ENCODE measurements at places on chromosomes 12 and 14.

GRCh38 chr14:102012336-102012735 is 48.0 kb downstream of the DYNC1H1 start:
- DNase-seq: no peak

DNA sequence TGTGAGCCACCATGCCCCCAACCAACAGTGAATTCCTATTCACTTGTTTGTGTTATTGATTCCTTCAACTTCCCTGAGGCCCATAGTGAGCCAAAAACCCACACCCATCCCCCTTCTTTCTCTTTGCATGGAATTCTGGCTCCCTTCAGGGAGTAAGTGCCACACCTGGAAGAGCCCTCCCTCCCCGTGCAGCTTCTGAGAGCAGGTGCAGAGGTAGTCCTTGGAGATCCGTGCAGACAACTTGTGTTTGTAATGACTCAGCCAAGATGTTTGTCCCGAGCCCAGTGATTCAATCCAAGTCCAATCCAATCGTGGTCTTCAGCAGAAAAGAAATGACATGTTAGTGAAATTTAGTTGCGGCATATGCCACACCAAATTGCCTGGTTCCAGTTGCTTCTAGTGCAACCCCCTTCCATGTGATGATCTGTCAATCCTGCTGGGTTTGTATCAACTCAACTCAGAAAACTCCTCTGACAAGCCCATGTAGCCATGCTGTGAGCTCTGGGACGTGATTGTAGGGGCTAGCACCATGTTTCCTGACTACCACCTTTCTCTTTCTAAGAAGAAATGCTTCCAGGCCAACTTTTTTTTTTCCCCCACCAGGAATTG is 27.5 kb downstream of the GPRC5A start:
- DNase-seq: no peak

DNA sequence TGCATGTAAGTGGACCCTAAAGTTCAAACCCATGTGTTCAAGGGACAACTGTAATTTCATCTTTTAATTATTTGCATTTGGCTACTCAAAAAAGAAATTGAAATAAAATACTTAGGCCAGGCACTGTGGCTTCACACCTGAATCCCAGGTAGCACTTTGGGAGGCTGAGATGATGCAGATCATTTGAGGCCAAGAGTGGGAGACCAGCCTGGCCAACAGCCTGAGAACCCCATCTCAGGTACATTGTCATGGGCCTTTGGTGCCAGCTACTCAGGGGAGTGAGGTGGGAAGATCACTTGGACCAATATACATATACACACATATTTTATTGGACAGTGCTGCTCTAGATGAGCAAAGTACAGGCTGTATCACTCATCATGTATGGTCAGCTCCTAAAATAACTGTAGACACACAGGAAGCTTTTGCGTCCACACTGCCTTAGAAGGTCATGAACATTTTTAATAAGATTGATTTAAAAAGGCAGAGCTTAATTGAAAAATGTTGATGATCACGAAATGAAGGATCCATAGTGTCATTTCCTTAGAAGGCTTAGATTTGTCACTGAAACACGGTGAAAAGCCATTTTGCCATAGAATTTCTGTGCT is 2.5 kb upstream of the ZCCHC8 start:
- no peak for DNase-seq

- peak; percentile 24 for DNase-seq
Measured at GRCh38 chr14:63287666-63288483, 30.9 kb downstream of the GPHB5 start.

DNA sequence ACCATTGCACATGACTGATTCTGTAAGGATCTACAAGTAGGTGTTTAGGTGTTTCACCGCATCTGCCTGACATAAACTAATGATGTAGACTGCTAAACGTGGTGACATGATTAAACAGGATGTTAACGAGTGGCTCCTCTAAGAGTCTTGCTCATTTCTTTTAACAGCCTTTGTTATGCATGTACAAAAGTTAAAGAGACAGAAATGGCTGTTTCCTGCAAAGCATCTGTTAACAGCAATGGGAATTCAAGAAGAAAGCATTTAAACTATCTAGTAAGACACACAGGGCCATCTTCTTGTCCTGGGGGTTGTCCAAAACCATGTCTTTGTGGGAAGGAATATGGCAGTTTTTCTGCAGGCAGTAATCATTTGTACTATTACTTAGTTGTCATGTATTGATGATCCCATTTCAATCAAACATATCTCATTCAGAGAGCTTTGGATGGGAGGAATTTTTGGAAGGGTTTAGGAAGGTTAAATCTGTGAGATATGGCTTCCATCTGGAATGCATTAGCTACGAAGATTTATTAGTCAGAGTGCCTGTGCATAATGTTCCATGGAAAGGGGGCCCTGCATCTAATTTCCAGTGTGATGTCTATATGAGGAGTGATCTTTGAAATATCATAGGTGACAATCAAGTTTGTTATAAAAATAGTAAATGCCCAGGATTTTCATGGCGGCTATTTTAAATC is 495.1 kb downstream of the EGLN3 start:
- peak; percentile 44 for DNase-seq

- peak; percentile 62 for DNase-seq
Measured at GRCh38 chr12:90335566-90335965, 619.4 kb downstream of the CCER1 start.

DNA sequence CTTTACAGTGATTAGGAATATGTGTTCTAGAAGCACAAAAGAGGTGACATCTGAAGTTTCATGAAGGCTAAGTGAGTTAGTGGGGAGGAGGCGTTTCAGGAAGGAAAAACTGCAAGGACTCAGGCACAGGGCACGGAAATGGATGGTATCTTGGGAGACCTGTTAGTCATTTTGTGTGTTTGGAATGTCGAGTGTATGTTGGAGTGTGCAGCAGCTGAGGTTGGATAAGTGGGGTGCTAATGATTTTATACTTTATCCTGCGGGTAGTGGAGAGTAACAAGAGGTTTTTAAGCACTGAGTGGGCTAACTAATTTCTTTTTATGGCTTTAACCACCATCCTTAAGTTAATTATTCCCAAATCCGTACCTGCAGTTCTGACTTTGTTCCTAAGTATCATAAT is 571.5 kb upstream of the FBXO33 start:
- no peak for DNase-seq

GRCh38 chr12:52691076-52691840 is 11.1 kb upstream of the KRT1 start:
- no peak for DNase-seq

DNA sequence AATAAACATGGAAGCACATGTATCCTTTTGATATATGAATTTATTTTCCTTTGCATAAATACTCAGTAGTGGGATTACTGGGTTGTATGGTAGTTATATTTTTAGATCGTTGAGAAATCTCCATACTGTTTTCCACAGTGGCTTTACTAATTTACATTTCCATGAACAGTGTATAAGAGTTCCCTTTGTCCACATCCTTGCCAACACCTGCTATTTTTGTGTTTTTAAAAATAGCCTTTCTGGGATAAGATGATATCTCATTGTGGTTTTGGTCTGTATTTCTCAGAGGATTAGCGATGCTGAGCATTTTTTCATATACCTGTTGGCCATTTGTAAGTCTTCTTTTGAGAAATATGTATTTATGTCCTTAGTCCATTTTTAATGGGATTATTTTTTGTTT is 329.2 kb upstream of the KITLG start:
- no peak for DNase-seq

GRCh38 chr12:89160716-89161123 is 191.6 kb downstream of the DUSP6 start:
- DNase-seq: peak; percentile 91

DNA sequence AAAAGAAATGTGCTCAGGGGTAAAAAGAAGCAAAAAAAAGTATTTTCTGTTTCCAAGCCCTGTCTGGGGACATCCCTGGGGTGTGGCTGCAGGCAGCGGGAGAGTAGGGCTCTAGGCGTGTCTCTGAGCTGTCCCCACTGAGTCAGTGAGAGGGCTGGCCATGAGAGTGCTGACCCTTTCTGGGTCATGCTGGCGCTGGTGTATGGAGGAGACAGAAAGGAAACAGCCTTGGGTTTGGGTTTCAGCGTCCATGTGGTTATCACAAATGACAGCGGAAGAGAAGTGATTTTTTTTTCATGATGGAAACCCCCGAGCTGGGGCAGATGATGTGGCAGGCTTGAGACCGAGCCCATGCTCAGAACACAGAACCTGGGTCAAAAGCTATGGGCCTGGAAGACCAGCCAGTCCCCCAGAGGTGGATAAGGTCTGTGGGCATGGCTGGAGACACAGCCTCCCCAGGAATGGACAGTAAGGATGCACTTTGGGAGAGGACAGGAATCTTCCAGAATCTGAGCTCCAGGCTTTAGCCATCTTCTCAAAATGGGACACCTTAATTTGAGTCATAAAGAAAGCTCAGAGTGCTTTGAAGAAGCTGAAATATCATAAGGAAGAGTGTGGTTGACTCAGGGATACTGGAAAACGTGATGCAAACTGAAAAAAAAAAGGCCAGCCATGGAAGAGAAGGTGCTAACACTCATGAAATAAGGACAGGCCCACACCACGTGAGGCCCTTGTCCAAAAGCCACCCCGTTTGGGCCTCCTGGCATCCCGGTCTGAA is 36.2 kb downstream of the SYNE3 start:
- DNase-seq: no peak

DNA sequence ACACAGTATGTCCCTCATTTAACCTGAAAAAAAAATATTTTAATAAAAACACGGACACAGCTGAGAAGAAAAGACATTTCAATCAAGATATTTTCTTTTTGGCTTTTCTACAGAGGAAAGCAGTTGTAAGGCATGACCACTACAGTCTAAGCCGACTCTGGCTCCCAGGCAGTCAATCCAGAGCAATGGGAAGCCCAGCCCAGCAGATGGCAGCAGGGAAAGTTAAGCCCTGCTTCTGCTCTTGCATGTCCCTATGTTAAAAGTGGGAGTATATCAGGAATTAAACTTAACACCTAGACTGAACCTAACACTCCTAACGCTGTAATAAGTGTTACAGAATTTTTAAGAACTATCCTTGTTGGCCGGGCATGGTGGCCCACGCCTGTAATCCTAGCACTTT is 19.5 kb upstream of the HAL start:
- DNase-seq: peak; percentile 25

DNA sequence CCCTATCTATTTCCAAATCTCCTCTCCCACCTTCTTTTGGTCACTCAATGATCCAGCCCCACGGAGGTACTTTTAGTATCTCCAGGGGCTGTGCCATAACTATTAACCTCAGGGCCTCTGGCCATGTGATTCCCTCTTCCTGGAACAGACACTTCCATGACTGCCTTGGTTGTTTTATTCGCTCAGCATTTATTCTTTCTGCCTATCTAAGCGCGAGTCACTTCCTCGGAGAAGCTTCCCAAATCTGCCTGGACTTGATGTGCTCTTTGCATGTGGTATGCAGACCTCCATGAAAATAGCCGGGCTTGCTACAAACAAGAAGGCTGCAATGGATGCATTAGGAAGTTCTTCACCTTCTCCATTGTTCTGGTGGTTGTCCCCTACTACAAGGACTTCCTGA is 939.0 kb upstream of the TMEM132C start:
- DNase-seq: no peak

DNA sequence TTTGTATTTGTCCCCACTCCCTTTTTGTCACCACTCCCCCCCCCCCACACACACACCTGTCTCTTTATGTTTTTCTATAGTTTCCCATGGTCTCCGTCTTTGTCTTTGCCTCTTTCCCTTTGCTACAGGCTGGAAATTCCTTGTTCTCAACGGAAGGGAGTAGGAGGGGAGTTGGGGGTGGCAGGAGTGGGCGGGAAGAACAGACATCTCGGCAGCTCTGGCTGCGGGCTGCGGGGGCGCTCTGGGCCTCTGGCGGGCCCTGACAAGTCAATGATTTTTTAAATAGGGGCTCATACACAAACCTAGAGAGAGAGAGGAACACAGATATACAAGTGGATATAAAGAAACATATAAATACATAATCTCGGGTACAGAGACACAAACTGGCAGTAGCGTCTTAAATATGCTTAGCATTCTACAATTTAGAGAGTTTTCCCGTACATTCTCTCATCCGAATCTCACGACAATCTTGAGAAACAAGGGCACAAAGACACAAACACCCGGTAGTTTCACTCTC is 2.4 kb upstream of the NAB2 start:
- peak; percentile 85 for DNase-seq

DNA sequence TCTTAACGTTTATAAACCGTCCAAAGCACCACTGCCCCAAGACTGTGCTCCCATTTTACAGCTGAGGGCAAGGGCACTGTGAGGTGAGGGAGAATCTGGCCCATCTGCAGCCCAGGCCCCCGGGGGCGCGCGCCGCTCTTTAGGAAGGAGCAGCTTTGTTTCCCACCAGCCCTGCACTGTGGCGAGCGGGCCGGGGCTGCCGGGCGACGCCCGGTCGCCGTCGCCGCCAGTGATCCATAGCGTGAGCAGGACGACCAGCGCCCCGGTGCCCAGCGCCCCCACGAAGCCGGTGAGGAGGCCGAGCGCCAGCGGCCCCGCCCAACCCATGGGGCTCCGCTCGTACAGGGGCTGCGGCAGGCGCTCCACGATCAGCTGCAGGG is 34.6 kb downstream of the FIGNL2 start:
- DNase-seq: no peak

- DNase-seq: peak; percentile 31
Measured at GRCh38 chr14:76720382-76720813, 40.9 kb upstream of the VASH1 start.

GRCh38 chr12:8057839-8058238 is 8.3 kb downstream of the C3AR1 start:
- peak; percentile 64 for DNase-seq

GRCh38 chr14:81309511-81309910 is 88.8 kb upstream of the GTF2A1 start:
- DNase-seq: no peak

DNA sequence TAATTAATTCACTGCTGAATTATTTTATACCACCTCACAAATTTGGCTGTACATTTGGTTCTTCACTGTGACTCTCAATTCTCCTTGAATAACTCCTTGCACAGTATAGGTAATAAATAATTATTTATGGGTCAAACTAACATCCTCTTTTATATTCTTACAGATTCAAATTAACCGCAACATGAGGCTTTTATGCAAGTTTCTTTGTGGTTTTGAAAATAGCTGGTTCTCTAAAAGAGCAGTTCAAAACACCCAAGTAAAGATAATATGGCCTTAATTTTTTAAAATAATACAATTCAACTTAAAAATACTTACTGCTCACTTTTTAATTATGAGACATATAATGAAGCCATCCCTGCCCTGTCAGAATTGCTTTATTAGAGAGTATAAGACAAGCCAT is 12.9 kb upstream of the TRIM9 start:
- no peak for DNase-seq

GRCh38 chr12:124326871-124327270 is 32.0 kb downstream of the RFLNA start:
- no peak for DNase-seq

- no peak for DNase-seq
Measured at GRCh38 chr12:122207391-122207790, 3.9 kb downstream of the B3GNT4 start.

- peak; percentile 50 for DNase-seq
Measured at GRCh38 chr14:24838945-24839616, 205.1 kb upstream of the GZMB start.
